Fibroblast of lung (primary cell): ENCODE measurements at places on chromosomes 2 and 18. TPM values are rescaled to one million over a fixed set of nuclear protein-coding genes. Genes with fewer than 3 reads are reported as not detected.

Gene RIT2
- polyA plus RNA-seq, result not detected in 2 replicates

Gene GKN2
- polyA plus RNA-seq, result not detected in 2 replicates

Gene GORASP2
- polyA plus RNA-seq, result 220 and 228 TPM in 2 replicates

Gene SLC16A14
- polyA plus RNA-seq, result 1.8 and 1.9 TPM in 2 replicates

Gene CD28
- polyA plus RNA-seq, result 0.03 TPM in 1 of 2 replicates, not detected in the other

DNA sequence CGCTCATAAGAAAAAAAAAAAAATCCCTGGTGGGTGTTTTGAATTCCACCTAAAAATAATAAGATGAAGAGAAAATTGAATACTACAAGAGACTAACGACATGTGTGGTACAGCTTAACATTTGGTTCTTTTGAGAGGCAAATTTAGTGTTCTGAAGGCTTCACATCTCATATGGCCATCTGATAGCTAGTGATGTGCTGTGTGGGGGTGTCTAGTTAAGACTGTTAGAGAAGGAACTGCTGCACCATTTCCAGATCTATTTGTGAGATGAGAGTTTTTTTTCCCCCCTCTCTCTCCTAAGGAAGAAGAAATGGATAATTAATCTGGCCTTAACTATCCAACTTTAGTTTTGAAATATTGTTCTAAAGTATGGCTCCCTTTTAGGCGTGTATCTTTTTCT lies 321.6 kb downstream of the SLC4A3 start:
- DNase-seq, result no peak

- peak; percentile 76 for DNase-seq
Observed at GRCh38 chr2:121471532-121472469, 58.9 kb upstream of the RNU4ATAC start.

- DNase-seq, result peak; percentile 85
Observed at GRCh38 chr2:144426981-144427479, 92.9 kb downstream of the ZEB2 start.

DNA sequence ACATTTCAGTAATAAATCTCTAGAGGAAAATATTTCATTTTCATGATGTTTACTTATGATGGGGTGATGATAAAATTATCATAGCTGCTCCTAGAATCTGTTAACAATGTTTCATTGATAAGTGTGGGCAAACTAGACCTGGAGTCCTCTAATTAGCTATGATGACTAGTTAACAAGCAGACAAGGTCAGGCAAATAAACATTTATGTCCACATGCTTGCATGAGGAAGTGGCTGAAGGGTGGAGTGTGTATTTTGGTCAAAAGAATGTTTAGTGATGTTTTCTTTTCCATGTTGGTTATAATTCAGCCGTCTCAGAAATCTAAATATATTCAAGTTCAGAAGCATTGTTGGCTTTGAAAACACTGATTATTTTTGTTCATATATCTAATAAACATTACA lies 99.9 kb upstream of the FN1 start:
- DNase-seq, result peak; percentile 68

DNA sequence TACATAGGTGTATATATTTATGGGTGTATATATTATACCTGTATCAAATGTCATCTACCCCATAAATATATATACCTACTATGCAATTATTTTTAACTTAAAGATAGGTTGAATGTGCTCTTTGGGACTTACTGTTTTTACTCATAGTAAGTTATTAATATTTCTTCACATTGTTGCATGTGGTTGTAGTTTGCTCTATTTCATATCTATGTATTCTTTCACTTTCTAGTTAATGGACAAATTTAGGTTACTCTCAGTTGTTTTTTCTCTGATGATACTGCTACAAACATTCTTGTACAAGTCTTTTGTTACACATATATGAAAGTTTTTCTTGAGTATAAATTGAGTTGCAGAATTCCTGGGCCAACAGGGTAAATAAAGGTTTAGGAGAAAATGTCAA lies 601.8 kb upstream of the ID2 start:
- DNase-seq, result no peak

DNA sequence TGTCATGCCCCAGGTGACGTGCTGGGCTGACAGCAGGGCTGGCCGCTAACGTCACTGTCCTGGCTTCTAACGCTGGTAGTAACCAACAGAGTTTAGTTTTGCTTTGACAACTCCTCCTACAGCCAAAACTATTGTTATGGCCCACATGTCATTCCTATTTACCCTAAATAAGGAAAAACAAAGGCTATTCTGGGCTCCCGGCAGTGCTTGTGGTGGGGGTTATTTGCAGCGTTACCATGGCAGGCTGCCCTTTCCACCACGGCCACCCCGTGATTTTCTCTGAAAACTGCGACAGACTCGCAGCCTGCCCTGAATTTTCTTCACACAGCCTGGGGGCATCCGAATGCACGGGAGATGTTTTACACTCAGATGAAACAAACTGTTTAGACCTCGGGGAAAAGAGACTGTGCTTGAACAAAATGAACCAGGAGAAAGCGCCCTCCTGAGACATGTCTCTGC lies 115.2 kb downstream of the FAM210A start:
- DNase-seq, result peak; percentile 23

- no peak for DNase-seq
Observed at GRCh38 chr18:60070631-60071030, 170.8 kb downstream of the PMAIP1 start.

GRCh38 chr18:45482286-45482685 lies 133.0 kb upstream of the SLC14A2 start:
- peak; percentile 73 for DNase-seq

DNA sequence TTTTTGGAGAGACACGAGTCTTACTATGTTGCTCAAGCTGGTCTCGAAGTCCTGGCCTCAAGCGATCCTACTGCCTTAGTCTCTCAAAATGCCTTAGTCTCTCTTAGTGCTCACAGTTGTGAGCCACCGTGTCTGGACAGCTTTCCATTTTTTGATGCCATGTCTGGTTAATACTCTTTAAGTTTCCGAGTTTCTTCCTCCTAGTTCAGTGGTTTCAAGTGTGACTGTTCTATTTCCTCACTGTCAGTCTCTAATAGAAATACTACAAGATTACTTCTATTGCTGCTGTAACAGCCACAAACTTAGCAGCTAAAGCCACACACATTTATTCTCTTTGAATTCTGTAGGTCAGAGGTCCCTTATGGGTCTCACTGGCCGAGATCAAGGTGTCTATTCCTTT lies 125.1 kb upstream of the MGAT5 start:
- no peak for DNase-seq

DNA sequence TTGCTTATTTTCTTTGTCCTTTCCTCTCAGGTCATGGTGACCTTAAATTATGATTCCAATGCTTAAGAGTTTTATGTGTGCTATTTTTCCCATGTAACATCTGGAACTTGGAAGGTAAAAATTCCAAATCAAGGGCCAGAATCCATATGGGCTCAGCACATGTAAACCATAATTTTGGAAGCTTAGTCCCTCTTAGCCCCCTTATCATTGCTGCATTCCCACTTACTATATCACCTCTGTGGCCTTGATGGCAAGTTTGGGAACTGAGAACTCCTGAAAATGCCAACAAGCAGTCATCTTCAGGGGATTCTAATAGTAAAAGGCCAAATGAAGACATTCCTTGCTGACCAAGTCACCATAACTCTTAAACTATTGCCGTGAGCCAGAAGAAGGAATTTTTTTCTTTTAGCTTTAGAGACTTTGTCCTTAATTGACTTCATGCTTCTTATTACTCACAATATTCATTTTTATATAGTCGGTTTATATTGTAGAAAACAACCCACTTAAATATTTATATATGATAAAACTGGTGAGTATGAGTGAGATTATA lies 251.4 kb downstream of the SLC8A1 start:
- DNase-seq, result peak; percentile 56

DNA sequence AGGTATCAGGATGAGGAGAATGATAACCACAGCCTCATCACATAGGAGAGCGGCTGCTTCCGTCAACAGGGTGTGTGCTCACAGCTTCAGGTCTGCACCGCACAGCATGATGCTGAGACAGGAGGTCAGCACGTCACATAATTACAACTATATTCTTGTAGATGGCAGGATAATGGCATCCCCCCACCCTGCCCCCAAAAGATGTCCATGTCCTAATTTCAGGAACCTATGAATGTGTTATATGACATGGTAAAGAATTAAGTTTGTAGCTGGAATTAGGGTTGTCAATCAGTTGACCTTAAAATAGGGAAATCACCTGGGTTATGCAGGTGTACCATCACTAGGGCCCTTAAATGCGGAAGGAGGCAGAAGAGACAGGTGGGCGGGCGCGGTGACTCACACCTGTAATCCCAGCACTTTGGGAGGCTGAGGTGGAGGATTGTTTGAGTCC lies 73.9 kb downstream of the ARL4C start:
- no peak for DNase-seq

GRCh38 chr2:69643602-69644505 lies at the start of gene AAK1:
AAK1 (minus strand) TSS chr2:69643739; CDS start chr2:69643040, 699 bp downstream.
- peak; percentile 86 for DNase-seq

- DNase-seq, result no peak
Observed at GRCh38 chr2:203394519-203395227, 66.5 kb downstream of the ABI2 start.

- DNase-seq, result peak; percentile 14
Observed at GRCh38 chr2:88656690-88657089, 29.4 kb upstream of the EIF2AK3 start.

GRCh38 chr2:66506265-66506664 lies 71.3 kb downstream of the MEIS1 start:
- DNase-seq, result no peak

GRCh38 chr2:217086038-217086522 lies 226.2 kb upstream of the TNP1 start:
- DNase-seq, result peak; percentile 90

DNA sequence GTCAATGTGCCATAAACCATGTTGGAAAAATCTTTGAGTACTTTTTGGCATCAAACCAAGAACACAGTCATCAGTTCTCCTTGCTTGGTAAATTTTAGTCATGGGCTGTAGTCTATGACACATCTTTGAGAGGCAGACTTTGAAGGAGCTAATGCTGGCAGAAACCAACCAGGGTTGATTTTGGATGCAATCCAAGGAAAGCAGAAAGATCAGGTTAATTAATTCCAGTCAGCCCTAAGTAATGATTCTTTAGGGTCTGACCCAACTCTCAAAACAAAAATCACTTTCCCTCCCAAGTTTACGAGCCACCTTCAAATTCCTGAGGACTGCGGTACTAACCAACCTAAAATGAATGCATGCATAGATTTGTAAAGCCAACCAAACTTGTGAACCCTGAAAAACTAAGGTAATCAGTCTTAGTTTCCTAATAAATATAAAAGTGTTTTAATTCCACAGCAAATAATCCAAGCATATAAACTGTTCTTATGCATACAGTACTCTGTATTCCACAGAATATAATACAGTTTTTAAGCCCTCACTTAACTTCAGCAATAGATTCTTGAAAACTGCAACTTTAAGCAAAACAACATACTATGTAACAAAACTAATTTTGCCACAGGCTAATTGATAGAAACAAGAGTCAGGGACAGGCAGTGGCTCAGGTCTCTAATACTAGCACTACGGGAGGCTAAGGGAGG lies 22.0 kb downstream of the AP1S3 start:
- DNase-seq, result peak; percentile 71

- no peak for DNase-seq
Observed at GRCh38 chr2:179951680-179952079, 55.4 kb downstream of the CWC22 start.

GRCh38 chr2:177538323-177538722 lies 145.8 kb downstream of the AGPS start:
- no peak for DNase-seq

- no peak for DNase-seq
Observed at GRCh38 chr2:120344976-120345581, 857 bp upstream of the INHBB start.
